Stimulated activated CD4-positive, alpha-beta T cell treated with anti-CD3 and anti-CD28 coated beads, Interleukin-1b, Interleukin-23, amount 100 ng/mL, for 4 hours (primary cell): ENCODE measurements at places on chromosomes 1 and 21.

DNA sequence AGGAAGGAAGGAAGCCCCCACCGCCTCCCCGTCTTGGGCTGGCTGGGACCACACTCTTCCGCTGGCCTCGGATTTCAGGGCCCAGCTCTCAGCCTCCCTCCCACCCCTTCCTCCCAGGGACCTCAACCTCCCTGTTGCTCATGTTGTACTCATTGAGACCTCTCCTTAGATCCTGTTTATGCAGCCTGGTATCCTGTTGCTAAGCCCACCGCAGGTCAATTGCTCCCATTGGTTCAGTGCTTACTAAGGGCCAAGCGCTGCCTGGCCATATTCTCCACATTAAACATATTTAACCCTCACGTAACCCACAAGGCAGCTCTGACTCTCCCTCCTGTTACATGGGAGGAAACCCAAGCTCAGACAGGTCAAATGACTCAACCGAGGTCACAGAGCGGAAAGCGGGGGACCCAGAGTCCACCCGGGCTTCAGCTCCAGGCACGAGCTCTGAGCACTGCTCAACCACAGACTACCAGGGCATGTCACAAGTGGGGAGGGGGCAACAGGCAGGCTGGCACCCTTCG is 23.2 kb upstream of the H6PD start:
- no peak for DNase-seq

GRCh38 chr1:54173681-54174080 is 20.9 kb upstream of the CDCP2 start:
- no peak for DNase-seq

DNA sequence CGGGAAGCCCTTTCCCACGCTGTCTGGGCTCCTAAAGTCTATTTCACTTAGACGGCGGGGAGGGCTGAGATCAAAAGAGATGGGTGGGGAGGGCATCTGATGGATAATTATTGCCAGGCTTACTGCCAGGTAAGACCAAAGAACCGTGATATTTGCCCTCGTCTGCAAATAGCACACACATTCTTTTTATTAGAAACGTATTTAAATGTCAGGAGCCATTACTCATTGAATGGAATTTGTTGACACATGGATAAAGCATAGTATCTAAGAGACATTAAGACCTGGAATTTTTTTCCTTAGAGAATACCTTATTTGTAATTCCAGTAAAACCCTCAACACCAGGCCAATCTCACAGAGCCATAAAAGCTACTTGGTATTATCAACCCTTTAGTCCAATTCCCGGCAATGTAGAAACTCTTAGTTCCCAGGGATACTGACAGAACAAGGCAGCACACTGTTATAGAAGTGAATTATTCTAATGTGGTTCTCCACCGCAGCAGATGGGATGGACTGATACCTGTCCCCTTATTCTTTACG is 10.6 kb downstream of the URB1 start:
- no peak for DNase-seq

GRCh38 chr1:159600894-159601293 is 13.3 kb downstream of the APCS start:
- DNase-seq: no peak

- no peak for DNase-seq
These were observed 742 bp upstream of the PDE9A start for GRCh38 chr21:42652527-42653230.
